ENCODE measurements at places on chromosomes 1 and 21.

- no peak for DNase-seq
Measured at GRCh38 chr21:41152147-41152546, 15.8 kb upstream of the BACE2 start.

GRCh38 chr1:205791568-205792180 lies 16.4 kb upstream of the RAB29 start:
- DNase-seq, result peak; percentile 8

DNA sequence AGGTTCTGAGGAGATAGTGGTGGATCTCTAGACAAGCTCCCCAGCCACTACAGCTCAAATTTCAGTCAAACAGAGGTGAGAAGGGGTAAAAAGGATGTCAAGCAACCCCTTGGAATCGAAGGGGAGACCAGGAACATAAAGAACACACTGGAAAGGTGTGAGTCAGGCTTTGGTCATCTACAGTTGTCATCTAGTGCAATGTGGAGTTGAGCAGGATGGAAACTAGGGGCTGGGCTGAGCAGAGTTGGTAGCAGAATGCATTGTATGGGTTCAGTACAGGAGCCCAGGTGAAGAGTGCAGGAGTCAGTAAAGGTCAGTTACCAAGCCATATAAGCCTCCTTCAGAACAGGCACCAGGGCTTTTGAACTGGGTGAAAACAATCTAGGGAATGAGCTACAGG lies 52.7 kb upstream of the VAV3 start:
- DNase-seq, result no peak

GRCh38 chr1:199042193-199042592 lies 403.4 kb downstream of the PTPRC start:
- no peak for DNase-seq

DNA sequence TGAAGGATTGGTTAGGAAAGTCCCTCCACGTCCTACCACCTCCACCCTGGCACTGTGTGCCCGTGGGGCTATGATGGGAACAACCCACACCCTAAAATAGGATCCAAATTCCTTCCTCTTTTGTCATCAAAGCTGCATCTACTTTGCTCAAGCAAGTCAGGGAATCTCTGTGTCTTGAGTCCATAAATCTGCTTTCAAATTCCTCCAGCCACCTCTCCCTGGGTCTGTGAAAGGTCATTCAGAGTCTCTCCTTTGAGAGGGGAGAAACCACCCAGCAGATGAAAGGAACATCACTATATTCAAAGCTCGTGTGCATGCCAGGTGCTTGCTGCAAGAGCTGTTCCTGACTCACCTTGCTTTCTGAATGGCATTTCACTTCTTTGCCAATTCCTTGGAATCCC lies 243.6 kb downstream of the TM2D1 start:
- no peak for DNase-seq

- DNase-seq, result no peak
Measured at GRCh38 chr1:37629008-37629407, 5.7 kb downstream of the RSPO1 start.

Data from T-helper 22 cell (primary cell).